HS-5 (cell line): ENCODE measurements at places on chromosomes 16 and 17.
A peak's percentile ranks its signal among the peaks of the same experiment; 100 is the strongest.

- DNase-seq = peak; percentile 72
Measured at GRCh38 chr17:40559954-40560591, 5.2 kb downstream of the CCR7 start.

- no peak for DNase-seq
Measured at GRCh38 chr17:39138431-39139160, 12.8 kb downstream of the PLXDC1 start.

- DNase-seq = no peak
Measured at GRCh38 chr17:42518755-42519545, 17.1 kb upstream of the NAGLU start.

DNA sequence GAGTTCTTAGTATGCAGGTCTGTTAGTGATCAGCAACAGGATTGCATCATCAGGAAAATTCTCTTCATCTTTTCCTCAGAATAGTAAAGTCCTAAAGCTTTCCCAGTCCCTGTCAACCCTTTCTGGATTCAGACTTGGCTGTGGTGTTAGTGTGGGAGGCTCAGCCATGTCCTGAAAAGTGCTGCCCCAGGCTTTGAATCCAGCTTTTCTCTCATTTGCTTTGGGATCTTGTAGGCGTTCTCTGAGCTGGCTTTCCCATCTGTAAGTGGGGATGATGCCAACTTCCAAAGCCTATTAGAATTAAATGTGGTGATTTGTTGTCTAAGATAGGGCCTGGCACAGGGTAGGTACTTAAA, 3.0 kb downstream of the ALKBH5 start:
- no peak for DNase-seq

- DNase-seq = no peak
Measured at GRCh38 chr17:8337802-8338752, 1.6 kb upstream of the ODF4 start.

- DNase-seq = no peak
Measured at GRCh38 chr16:30526137-30526822, at the start of gene ZNF768. ZNF768 (minus strand) TSS chr16:30526566; CDS start chr16:30526413, 153 bp downstream.

DNA sequence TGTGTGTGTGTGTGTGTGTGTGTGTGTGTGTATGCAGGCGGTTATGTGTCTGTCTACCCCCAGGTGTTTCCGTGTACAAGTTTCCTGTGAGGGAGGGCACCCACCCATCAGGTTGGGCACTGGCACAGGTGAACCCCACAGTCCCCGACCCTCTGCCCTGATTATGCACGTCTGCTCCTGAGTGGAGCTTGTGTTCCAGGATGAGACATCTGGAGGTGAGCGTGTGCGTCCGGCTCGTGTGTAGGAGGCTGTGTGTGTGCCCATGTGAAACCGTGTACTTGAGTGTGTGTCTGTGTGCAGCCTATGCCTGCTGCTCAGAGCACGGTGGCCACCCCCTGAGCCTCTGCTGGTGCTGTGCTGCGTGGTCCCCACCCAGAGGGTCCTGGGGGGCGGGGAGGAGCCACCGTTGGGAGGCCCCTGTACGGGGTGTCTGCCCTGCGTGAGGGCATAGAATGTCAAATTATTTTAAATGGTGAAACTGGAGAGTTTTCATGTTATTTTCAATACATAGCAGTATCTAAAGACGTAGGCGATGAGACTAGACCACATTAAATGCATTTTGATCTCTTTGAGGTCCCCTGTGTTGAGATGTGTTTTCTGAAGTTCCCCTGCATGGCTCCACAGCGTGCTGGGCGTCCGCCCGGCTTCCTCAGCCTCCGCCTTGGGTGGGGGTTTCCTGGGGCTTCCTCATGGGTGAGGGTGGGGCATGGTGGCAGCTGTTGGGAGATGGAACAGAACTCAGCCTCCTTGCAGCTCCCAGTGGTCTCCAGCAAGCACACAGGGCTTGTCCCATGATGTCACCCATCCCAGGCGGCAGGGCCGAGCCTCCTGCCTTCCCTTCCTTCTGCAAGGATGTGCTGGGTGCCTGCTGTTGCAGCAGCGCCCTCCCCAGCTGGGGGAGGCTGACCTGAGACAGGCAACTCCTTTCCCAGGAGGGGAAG, 43.4 kb downstream of the KCNJ12 start:
- DNase-seq = no peak

GRCh38 chr16:97822-98221, 19.8 kb downstream of the MPG start:
- DNase-seq = no peak

GRCh38 chr17:12815642-12816141, 26.4 kb downstream of the ARHGAP44 start:
- no peak for DNase-seq

- DNase-seq = no peak
Measured at GRCh38 chr17:80613732-80614071, 69.1 kb downstream of the RPTOR start.

DNA sequence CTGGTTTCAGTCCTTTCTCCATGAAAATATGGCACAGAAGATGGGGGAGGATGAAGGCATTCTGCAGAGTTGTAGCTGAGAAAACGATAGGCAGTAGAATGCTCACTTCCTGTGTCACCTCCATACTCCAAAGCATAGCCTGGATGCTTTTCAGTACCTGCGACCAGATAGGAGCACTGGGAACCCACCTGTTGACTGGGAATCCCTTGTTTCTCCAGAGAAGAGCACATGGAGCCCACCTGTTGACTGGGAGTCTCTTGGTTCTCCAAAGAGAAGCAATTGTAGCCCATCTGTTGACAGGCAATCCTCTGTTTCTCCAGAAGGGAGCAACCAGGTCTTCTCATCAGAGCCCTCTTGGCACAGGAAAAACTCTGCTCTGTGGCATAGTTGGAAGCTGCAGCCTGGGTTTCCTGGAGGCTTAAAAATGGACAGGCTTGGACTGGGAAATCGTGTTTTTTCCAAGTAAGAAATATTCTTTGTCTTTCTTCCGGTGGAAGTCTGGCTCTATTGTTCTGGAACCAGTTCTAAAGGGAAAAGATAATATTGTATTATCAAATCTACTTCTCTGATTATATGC, 13.2 kb downstream of the TERF2IP start:
- no peak for DNase-seq

GRCh38 chr16:78903237-78903636, 697.3 kb downstream of the MAF start:
- no peak for DNase-seq

- no peak for DNase-seq
Measured at GRCh38 chr17:21239680-21240368, 13.4 kb downstream of the NATD1 start.

GRCh38 chr17:34665150-34665806, 85.9 kb downstream of the TMEM132E start:
- no peak for DNase-seq

- no peak for DNase-seq
Measured at GRCh38 chr17:31078290-31078689, 16.5 kb upstream of the NF1 start.

DNA sequence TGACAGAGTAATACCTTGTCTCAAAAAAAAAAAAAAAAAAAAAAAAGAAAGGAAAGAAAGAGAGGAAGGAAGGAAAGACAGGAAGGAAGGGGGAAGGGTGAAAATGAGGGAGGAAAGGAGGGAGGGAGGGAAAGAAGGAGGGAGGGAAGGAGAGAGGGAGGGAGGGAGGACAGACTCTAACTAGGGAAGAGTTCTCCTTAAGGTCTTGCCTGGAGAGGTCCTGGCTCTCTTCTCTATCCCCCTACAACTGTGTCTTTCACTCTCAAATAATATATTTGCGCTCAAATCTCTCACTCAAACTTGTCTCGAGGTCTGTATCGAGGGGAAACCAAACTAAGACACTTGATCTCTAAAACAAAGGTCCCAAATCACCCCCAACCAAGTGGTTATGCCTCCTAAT, 35.6 kb downstream of the WDR59 start:
- DNase-seq = no peak

GRCh38 chr17:6374761-6375312, 60.1 kb downstream of the AIPL1 start:
- no peak for DNase-seq

GRCh38 chr17:68570526-68570925, 30.6 kb downstream of the FAM20A start:
- DNase-seq = no peak

GRCh38 chr16:1293921-1294656, 15.3 kb upstream of the UBE2I start:
- DNase-seq = no peak

- DNase-seq = peak; percentile 69
Measured at GRCh38 chr16:626787-627453, 3.9 kb upstream of the WFIKKN1 start.

GRCh38 chr16:82311528-82311927, 141.5 kb upstream of the MPHOSPH6 start:
- DNase-seq = no peak

DNA sequence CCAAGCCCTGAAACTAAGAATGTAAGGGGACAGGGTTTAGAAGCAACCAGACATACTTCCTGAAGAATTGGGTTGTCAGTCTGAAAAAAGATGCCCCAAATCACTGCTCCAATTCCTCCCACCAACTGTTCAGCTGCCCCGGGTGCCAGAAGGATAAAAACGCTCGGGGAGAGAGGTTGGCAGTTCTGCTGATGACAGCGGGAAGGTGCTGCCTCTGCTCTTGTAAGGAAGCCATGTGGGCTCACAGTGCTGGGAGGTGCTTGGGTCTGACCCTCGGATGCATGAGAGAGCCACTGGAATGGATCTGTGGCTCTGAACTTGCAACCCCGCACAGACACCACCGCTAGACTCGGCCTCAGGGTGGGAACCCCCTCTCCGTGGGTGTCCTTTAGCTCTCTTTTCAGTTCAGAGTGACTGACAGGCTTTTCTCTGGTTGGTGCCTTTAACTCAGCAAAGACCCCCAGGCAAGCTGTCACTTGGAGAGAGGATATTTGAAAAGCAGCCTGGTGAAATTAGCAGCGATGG, 364.8 kb upstream of the RBFOX1 start:
- no peak for DNase-seq

GRCh38 chr16:79298894-79299799, 301.4 kb downstream of the MAF start:
- DNase-seq = no peak

DNA sequence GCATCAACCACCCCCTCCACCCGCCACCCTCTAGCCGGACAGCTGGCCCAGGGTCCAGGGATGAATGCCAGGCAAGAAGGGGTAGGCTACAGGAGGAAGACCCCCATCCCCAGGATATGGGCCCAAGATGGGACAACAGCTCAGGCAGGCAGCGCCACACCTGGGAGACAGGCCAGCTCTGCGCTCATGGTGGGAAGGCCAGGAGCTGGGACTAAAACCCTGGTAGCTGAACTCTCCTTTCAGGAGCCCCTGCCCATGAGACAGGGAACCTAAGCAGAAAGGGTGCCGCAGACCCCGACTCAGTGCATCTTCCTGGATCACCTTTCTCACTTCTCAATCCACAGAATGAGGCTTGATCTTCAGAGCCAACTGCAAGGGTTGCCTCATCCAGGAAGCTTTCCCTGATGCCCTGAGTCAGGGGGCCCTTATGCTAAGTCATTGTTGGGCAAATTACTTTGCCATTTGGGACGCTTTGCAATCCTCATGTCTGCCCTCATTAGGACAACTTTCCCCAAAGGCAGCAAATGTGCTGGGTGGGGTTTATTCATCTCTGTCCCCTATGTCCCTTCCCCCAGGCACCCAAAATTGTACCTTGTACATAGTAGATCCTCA, 9.0 kb downstream of the ZDHHC1 start:
- DNase-seq = no peak

GRCh38 chr16:78195797-78196196, 96.3 kb downstream of the WWOX start:
- no peak for DNase-seq

- no peak for DNase-seq
Measured at GRCh38 chr17:4600563-4600962, 16.2 kb downstream of the SMTNL2 start.

GRCh38 chr17:81152288-81152828, 12.9 kb upstream of the PVALEF start:
- no peak for DNase-seq

GRCh38 chr17:4313221-4314114, 49.7 kb upstream of the ANKFY1 start:
- no peak for DNase-seq

GRCh38 chr16:71676236-71676635, 48.3 kb downstream of the PHLPP2 start:
- no peak for DNase-seq

DNA sequence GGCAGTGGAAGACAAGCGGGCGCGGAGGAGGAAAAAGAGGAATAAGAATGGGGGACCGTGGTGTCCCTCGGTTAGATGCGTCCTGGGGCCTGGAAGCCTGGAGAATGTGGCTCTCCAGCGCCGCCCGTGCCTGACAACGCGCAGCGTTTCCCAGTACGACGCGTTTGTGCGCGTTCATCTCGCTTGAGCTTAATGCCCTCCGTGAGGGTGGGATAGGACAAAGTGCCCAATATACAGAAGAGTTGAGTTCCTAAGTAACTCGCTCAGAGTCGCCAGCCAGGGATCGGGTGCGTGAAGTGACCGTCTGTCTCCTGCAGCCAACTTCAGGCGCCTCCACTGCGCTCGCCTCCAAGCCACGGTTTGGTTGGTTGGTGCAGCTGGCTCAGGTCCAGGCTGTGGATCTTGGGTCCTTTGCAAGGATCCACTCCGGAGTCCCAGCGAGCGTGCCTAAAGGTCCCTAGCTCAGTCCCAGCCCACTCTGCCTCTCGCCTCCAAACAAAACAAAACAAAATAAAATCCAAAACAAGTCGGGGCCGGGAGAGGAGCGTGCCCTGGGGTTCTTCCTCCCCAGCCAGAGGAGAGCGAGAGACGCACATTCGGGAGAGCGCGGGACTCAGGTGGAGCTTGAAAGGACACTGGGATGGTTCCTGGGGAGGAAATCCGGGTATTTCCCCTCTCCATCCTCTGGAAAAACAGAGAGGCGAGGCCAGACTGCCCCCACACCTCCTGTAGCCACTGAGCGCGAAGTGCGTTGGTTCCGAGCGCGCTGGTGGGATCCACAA, 974 bp downstream of the GALR2 start:
- DNase-seq = no peak

DNA sequence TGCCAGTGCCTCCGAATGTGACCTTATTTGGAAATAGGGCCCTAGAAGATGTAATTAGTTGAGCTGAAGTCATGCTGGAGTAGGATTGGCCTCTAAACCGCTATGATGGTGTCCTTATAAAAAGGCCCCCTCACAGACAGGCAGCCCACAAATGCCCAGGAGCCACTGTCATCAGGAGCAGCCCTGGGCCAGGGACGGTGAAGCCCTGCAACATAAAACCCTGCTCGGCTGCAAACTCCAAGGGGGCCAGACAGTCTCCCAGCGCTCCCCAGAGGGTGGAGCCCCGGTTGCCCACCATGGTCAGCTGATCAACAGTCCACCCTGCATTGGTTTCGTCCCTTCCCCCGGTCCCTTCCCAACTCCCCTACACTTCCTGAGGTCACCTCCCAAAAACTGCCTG, 351.7 kb downstream of the FOXL1 start:
- no peak for DNase-seq

- no peak for DNase-seq
Measured at GRCh38 chr16:10988879-10989278, 44.5 kb downstream of the CLEC16A start.

DNA sequence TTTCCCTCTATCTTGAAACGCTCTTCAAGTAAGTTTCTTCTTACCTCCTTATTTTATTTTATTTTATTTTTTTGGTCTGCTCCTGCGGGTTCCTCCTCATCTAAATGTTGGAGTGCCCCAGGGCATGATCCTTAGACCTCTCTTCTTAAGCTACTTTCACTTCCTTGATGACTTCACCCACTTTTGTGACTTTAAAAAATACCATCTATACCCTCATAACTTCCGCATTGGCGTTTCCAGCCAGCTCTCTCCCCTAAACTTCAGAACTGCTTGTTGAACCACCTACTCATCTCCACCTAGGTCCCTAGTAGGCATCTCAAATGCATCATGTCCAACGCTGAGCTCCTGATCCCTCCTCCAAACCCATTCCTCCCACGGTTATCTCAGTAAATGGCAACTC, 51.4 kb upstream of the NFAT5 start:
- DNase-seq = no peak
